ENCODE measurements at places on chromosomes 13 and 19.

GRCh38 chr19:46715620-46715974, 1.3 kb downstream of the PRKD2 start:
- H3K36me3 ChIP-seq, result peaks cover 42% of the 10 kb centered on the region
- peak overlapping the region; percentile 87 for H3K27ac ChIP-seq
- H3K4me3 ChIP-seq, result peak overlapping the region; percentile 76
- peak; percentile 44 for DNase-seq
- peaks cover 56% of the 10 kb centered on the region for H3K4me1 ChIP-seq
- H3K27me3 ChIP-seq, result no peaks in the 10 kb centered on the region

- H3K4me1 ChIP-seq, result peaks cover 21% of the 10 kb centered on the region
- no peak for DNase-seq
- H3K36me3 ChIP-seq, result peaks cover 12% of the 10 kb centered on the region
- H3K27me3 ChIP-seq, result no peaks in the 10 kb centered on the region
- no peak overlapping the region for H3K27ac ChIP-seq
- no peak overlapping the region for H3K4me3 ChIP-seq
Observed at GRCh38 chr19:41441321-41441945, 1.5 kb upstream of the ERICH4 start.

DNA sequence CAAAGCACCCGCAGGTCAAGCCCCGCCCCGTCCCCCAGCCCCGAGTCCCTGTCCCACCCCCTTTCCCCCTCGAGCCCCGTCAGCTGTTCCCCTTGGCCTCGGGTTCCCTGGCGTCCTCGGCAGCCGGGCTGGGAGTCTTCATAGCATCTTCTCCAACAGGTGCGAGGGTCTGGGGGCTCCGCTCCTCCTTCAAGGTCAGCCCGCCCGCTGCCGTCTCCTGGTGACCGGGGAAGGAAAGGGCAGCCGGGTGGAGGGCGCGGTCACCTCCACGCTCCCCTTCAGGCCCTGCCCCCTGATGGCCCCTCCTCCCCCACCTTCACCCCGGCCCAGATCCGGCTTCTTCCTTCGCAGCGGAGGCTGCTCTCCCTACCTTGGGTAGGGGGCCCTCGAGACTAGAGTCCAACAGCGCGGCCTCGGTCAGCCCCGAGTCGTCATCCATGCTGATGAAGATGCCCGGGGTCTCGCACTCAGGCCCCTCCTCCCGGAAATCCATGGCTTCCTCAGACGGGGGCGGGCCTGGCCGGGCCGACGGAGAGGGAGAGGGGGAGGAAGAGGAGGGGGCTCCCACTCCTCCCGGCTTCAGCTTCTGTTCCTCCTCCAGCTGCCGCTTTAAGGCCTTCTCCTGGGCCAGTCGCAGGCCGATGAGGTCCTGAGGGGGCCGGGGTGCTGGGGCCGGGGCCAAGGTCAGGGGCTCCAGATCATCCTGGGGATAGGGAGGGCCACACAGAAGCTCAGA, 541 bp upstream of the RSPH6A start:
- no peak for DNase-seq
- peaks cover 9% of the 10 kb centered on the region for H3K4me1 ChIP-seq
- H3K27ac ChIP-seq, result no peak overlapping the region
- no peak overlapping the region for H3K4me3 ChIP-seq
- H3K36me3 ChIP-seq, result peaks cover 43% of the 10 kb centered on the region

DNA sequence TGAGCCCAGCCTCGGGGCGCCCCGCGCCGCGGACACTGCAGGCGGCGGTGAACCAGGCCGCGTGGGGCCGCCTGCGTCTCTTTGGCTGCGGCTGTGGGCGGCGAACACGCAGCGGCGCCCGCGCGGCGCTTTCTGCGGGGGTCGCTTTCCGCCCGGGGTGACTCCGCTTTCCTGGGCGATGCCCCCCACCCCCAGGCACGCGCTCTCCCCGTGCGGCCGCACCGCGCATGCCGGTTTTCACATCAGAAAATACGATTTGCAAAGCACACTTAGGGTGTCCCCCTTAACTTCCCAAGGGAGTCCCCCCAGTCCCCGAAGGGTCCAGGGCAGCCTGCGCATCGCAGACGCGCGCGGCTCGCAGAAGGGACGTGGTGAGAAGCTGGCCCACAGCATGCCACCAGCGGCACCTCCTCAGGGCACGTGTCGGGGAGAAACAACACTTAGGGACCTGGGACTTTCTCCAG, 5.3 kb downstream of the F7 start:
- H3K27me3 ChIP-seq, result no peaks in the 10 kb centered on the region
- no peak for DNase-seq
- H3K4me3 ChIP-seq, result no peak overlapping the region
- H3K36me3 ChIP-seq, result no peaks in the 10 kb centered on the region
- no peaks in the 10 kb centered on the region for H3K4me1 ChIP-seq

DNA sequence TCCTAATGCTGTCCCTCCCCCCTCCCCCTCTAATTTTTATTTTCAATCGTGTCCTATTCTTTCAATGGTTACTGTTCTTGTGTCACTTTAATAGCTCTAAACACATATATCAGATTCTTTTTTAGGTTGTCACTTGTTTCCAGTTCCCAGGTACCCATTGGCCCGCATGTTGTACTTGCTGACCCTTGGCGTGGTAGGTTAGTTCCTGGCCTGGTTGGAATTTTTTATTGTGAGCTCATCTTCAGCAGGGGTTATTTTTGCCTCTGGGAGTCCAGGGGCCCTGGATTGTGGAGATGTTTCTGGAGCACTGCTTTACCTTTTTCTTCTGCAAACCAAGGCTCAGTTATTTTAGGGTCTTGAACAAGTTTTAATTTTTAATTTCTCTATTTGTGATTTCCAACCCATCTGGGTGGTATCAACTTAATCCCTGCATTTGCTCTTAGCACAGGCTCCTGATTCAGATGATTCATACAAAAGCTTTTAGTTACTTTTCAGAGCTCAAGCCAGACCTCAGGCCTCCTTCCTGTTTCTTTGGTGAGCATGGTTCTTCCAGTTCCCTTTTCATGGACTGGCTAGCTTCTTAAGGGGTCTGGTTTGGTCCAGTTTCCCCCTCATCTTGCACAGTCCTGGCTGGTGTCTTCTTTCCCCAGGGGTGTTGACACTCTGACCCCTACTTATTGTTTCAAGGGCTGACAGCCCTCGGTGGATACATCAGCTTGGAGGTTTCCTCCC, 220.5 kb downstream of the TM9SF2 start:
- no peaks in the 10 kb centered on the region for H3K4me1 ChIP-seq
- H3K27ac ChIP-seq, result no peak overlapping the region
- H3K4me3 ChIP-seq, result no peak overlapping the region

All from DND-41 (cell line).